Stimulated activated CD4-positive, alpha-beta T cell treated with anti-CD3 and anti-CD28 coated beads, Interleukin-1b, Interleukin-23, amount 100 ng/mL, for 1 hour (primary cell): ENCODE measurements at places on chromosomes 5 and 9.

- peak; percentile 84 for DNase-seq
Measured at GRCh38 chr9:77177143-77177893, at the start of gene VPS13A. TSS of gene VPS13A (plus strand) at chr9:77177534. CDS start at chr9:77177705, 171 bp downstream.

GRCh38 chr5:16886793-16887345, 49.2 kb downstream of the MYO10 start:
- no peak for DNase-seq

DNA sequence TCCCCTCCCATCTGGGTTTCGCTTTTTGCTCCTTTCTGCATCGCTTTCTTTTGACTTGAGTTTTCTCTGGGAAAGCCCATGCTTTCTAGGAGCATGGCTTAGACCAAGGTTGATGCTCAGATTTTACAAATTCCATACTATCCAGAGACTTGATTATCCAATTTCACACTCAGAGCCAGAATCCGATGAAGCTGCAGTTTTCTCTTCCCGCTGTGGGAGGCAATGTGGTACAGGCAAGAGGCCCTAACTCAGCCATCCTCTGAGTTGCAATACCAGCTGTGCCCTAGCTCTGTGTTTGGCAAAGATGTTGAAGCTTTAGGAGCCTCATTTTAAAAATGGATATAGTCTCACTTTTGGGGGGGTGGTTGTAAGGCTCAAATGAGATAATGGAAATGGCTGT, 85.1 kb downstream of the BRINP1 start:
- no peak for DNase-seq

GRCh38 chr9:20289423-20290010, 332.8 kb downstream of the MLLT3 start:
- DNase-seq = no peak

- no peak for DNase-seq
Measured at GRCh38 chr9:130054325-130054786, 650 bp downstream of the GPR107 start.

- DNase-seq = no peak
Measured at GRCh38 chr5:173823721-173824567, 64.2 kb upstream of the CPEB4 start.

- no peak for DNase-seq
Measured at GRCh38 chr9:81393985-81394811, 295.1 kb downstream of the TLE1 start.

- no peak for DNase-seq
Measured at GRCh38 chr9:136939996-136940525, 4.5 kb downstream of the FBXW5 start.

GRCh38 chr9:21810388-21810787, 8.0 kb downstream of the MTAP start:
- DNase-seq = no peak

GRCh38 chr5:136906545-136906944, 541.2 kb upstream of the TRPC7 start:
- no peak for DNase-seq

GRCh38 chr5:61534481-61535267, 202.6 kb downstream of the ZSWIM6 start:
- no peak for DNase-seq

DNA sequence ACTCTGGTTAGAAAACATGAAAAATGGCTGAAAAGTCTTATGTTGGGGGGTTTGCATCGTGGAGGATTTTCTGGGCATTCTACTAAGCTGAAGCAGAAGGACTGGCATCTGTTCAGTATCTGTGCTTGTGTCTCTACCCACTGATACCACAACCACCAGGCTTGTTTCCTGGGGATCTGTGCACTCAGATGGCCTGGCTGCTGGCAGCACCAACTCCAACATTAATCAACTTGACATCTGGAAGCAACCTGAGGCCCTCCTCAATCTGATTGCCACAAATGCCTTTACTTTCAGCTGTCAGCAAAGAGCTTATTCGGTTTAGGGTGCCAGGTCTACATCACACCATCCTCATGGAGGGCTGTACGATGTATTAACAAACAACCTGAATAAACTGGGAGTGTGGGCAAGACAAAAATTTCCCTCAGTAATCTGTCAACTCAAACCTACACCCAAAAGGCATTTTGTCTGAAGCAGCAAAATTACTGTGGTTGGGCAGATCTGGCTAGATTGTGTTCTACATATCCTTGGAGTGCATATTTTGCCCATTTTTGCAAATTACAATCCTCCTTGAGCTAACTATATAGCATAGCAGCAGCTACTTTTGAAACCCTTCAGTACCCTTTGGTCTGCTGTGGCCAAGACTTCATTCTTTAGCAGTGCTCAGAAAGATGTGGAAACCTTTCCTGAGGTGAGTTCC, 74.6 kb downstream of the FOXD1 start:
- no peak for DNase-seq

- DNase-seq = no peak
Measured at GRCh38 chr5:170294556-170294955, 3.0 kb downstream of the LCP2 start.

- no peak for DNase-seq
Measured at GRCh38 chr5:138677782-138678181, 75.4 kb upstream of the CTNNA1 start.

DNA sequence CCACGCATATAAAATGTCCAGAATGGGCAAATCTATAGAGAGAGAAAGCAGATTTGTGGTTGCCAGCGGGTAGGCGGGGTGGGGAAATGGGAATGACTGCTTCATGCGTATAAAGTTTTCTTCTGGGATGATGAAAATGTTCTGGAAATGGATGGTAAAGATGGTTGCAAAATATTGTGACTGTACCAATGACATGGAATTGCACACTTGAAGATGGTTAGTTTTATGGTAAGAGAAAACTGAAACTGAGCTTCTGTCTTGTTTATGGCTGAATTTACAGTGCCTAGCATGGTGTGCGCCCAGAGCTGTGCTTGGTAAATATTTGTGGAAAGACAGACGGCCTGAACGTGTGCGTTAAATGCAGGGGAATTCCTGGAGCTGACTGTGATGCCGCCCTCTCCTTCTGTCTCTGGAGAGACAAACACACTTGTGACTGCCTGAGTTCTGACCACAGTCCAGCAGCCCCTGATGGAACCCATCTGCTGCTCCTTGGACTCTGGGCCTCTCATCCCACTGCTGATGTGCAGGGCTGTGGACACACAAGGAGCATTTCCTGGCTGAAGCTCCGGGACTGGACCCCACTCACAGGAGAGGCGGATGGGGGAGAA, 8.6 kb upstream of the PTGES start:
- no peak for DNase-seq

DNA sequence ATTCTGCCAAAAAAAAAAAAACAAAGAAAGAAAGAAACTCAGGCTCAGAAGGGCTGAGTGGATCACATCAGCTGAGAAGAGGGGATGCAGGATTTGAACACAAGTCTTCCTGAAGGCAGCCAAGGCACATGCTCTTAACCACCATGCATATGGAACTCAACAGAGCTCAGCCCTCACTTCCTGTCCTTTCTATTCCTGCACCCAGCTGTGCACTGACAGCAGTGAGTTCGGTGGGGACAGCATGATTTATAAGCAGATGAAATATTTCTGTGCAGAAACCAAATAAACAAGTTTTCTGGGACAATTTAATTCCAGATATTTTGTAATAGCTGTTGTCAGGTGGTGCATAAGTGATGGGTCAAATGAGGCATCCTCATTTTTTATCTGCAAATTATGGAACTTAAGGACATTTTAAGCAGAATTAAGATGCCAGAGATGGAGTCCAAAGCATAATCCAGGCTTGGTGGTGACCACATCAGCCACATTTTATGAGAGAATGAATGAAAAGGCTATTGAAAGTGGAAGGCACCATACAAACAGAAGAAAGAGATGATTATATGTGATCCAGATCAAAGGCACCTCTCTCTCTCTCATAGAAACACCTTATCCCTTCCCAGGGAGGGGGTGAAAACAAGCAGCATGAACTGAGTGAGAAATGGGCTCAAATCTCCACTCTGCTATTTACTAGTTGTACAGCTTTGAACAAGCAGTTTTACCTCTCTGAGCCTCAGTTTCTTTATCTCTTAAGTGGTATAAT, 303.6 kb upstream of the MSX2 start:
- DNase-seq = no peak

GRCh38 chr9:108621991-108622855, 233.6 kb downstream of the ACTL7B start:
- DNase-seq = no peak

DNA sequence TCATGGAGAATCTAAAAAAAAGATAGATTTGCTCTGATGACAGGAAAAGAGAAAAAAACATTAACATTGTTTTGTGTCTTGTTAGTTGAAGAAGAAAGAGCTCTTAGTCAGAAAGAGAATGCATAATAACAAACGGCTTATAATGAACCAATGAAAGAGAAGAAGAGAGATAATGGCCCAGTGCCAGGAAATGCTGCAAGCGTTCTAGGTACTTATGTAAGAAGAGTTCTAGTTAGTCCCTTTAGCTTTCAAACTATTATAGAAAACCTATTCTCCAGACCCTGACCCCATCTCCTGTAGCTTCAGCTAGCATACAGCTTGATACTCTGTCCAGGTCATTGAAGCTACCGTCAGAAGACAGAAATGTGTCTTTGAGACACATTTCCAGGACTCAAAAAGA, 70.2 kb downstream of the FBXL17 start:
- DNase-seq = no peak

DNA sequence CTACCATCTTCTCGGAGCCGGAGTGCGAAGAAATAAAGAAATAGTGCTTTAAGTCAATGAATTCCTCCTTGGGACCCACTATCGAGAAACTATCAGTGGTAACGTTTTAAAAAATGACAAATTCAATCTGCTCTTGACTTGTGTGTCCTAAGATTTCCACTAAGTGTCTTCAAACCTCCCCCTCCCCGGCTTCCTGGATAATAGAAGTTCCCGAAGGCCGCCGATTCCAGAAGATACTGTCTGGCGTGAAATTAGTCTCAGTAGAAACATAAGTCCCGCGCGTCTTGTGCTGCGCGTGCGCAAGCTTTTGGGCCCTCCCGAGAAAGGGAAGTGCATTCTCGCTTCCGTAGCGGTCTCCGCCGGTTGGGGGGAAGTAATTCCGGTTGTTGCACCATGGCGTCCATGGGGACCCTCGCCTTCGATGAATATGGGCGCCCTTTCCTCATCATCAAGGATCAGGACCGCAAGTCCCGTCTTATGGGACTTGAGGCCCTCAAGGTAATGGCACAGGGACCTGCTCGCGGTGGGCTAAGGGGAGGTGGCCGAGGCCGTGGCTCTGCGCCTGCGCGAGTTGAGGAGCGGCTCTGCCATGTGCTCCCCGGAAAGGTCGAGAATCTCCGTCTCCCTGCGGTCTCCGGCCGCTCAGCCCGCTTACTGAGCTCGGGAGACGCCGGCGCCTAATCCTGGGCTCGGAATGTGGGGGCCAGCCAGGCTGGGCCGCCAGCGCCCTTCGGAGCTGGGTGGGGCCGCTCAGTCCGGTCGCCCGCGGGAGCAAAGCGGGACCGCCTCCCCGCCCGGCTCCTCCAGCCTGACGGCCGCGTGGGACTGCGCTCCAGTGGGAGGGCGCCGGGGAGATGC, at the start of gene CCT5:
Gene CCT5, plus strand, starts transcription at position 333 of the 858 bp plus-strand sequence. Its CDS starts 61 bp downstream, at position 394.
- DNase-seq = peak; percentile 66

DNA sequence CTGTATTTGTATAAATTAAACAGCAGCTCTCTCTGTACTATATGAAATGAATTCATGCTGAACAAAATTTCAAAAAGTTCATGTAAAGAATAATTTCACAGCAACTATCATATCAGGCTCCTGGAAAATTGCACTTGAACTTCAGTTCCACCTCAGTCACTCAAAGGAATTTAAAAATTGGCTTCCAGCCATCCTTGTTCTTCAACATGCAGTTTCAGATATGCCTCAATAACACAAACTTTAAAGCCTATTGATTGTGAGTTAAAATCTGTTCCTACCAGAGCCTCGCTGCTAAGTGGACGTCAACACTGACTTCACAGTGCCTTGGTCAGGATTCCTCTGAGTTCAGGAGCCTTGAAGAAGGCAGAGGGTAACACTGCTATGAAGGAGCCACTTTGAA, 418.7 kb upstream of the WWC1 start:
- no peak for DNase-seq

DNA sequence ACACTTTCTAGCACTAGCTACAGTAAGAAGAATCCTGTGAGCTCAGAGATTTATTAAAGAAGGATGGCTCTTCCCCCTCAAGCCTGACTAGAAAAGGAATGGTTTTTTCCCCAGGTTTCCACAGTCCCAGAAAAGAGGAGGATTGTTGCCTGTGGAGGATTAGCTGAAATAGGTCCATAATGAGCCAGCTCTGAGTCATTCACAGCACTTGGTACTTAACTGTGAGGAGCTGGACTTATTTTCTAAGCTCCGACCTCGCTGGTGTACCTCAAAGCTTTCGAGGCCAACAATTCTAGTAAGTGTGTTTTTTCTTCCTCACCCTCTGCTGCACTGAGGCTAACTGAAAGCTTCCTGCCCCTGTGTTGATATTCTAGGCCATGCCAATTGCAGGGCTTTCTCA, 222.5 kb upstream of the IL12B start:
- no peak for DNase-seq

DNA sequence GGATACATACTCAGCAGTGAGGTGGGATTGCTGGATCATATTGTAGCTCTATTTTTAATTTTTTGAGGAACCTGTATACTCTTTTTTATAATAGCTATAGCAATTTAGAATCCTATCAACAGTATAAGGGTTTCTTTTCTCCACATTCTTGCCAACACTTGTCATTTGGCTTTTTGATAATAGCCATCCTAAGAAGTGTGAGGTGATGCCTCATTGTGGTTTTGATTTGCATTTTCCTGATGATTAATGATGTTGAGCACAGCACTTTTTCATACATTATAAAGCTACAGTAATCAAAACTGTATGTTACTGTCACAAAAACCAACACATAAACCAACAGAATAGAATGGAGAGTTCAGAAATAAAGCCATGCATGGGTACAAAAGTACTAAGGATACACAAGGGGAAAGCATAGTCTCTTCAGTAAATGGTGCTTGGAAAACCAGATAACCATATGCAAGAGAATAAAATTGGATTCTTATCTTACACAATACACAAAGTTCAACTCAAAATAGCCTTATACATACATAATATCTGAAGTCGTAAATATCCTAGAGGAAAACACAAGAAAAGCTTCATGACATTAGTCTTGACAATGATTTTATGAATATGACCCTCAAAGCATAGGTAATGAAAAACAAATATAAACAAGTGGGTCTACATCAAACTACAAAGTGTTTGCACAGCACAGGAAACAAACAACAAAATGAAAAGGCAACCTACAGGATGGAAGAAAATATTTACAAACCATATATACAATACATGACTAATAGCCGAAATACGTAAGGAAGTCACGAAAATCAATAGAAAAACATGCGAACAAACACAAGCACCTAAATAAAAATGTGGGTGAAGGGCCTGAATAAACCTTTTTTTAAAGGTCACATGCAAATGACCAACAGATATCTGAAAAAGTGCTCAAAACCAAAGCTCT, 287.8 kb upstream of the DAB2 start:
- DNase-seq = no peak
